ENCODE measurements at places on chromosomes 5 and 9.
A peak's percentile ranks its signal among the peaks of the same experiment; 100 is the strongest.

GRCh38 chr5:126869005-126869451 lies 92.1 kb downstream of the LMNB1 start:
- DNase-seq, result peak; percentile 61

DNA sequence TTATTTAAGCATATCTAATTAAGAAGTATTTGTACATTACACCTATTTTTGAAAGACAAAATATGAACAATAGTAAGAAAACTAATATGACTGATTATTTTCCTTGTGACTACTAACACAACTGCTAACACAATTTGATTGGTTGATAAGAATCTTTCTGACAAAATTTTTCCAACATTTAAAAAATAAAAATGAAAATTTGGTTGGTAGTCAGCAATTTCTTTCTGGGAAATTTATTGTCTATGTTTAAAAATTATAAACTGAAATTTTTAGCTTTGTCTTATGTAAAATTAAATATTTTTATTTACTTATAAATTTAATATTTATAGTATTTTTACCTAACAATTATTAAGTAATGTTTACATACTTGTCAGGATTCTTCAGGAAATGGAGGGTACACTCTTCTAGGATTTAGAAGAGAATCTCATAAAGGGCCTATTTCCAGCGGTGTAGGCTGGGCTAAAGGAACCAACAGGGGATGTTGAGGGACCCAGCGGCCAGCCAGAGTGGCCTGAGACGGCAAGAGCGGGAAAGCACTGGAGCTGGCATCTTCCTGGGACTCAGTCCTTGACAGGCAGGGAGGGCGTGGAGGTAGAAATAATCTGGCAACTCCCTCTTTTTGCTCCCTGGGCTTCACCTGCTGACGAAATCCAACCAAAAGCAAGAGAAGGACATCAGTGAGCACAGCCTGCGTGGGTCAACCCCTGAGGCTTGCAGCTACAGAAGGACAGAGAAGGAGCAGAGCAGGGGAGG lies 14.7 kb upstream of the FAM120A start:
- no peak for DNase-seq

DNA sequence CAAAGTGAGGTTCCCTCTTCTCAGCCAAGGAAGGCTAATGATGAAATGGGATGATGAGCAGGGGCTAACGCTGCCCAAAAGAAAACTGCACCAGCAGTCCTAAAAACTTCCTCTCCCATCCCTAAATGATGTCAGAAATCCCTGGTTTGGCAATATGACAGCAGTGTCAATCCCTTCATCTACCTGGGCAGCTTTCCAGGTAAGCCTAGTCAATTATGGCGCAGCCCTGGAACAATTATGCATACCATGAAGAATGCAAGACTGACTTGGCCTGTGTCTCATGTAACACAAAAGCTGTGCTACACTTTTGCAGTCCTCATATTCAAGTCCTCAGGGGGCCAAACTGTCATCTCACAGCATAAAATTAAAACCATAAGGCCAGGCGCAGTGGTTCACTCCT lies 7.0 kb downstream of the DMGDH start:
- DNase-seq, result no peak

GRCh38 chr5:72509401-72509800 lies 2.2 kb upstream of the ZNF366 start:
- DNase-seq, result no peak

DNA sequence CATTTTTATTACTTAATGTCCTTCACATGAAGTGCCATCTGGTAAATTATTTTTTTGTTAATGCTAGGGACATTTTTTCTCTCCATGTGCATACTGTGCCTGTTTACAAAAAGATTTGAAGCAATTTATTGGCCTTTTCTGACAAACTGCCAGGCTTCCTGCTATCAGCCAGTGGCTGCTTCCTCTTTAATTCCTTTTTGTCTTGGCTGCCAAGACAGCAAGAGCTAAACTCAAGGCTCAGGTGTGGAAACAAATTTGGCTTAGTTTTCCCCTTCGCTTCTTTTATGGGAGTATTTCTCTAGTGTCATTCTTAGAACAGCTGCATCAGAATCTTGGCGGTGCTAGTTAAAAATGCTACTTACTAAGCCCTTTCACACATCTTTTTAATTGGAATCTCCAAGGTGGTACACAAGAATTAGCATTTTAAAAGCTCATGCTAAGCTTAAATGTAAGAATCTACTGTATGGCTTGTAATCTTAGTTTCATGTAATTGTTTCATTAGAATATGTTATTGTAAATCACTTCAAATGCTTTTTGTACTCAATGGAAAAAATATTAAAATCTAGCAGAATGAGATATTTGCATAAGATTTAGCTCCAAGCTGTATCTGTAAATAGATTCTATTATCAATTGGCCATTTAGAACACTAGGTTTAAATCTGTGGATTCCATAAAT lies 134.2 kb upstream of the RASGRF2 start:
- DNase-seq, result no peak

DNA sequence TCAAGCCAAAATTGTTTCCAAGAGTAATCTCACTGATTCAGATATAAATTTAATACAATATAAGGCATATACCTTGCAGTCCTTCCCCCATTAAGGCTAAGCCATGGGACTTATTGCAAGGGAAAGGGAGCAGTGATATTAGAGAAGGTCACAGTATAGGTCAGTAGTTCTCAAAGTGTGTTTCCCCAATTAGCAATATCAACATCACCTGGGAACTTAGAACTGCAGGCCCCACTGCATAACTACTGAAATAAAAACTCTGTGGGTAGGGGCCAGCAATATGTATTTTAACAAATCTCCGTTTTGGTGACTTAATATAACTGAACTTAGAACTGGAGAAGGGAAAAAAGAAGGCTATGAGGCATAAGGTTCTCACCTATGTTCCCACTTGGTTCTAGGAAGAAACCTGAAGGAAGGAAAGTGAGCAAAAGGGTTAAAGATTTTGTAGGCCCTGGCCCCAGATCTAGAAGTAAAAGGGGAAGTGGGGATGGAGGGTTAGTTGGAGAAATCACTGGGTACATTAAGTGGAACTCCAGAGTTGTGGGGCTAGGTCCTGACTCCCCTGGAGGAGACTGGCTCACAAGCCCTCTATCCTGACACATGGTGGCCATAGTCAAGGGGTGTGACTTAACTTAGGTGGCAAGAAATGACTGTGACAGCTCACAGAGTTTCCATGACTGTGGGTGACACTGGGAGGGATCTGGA lies 40.7 kb downstream of the WDR36 start:
- DNase-seq, result no peak

DNA sequence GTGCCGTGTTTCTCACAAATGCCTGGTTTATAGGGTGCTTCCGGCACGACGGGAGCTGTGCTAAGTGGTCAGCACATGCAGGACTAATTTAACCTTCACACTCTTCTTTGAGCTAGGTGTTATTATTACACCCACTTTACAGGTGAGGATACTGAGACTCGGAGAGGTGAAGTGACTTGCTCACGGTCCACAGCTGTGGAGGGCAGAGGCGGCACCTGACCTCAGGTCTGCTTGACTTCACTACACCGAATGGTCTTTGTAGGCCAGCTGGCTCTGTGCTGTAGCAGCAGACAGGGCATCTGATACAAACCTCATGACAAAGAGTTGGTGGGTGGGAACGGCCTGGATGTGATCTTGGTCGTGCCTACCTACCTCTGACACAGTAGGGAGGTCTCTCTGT lies 102.0 kb upstream of the BOD1 start:
- DNase-seq, result no peak
